ENCODE measurements at places on chromosomes 11 and 22.
A peak's percentile ranks its signal among the peaks of the same experiment; 100 is the strongest.

GRCh38 chr22:23913306-23913660, 19.1 kb downstream of the MIF start:
- DNase-seq = no peak

DNA sequence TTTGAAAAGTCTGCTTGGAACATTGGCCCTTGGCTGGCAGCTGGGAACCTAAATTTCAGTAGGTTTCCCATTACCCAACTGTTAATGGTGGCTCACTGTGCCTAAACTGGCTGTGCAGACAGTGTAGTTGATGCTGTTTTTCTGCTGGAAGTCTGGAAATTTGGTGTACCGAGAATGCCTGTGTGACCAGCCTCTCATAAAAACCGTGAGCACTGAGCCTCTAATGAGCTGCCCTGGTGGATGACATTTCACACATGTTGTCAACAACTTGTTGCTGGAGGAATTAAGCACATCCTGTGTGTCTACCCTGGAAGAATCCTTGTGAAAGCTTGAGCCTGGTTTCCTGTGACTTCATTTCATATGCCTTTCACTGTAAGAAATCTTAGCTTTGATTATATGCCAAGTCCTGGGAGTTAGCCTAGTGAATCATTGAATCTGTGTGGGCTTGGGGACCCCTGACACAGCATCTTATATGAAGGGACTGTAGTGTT, 131.1 kb downstream of the LDLRAD3 start:
- DNase-seq = peak; percentile 75

- DNase-seq = no peak
These were observed 46.7 kb upstream of the CCDC188 start for GRCh38 chr22:20197407-20198030.

DNA sequence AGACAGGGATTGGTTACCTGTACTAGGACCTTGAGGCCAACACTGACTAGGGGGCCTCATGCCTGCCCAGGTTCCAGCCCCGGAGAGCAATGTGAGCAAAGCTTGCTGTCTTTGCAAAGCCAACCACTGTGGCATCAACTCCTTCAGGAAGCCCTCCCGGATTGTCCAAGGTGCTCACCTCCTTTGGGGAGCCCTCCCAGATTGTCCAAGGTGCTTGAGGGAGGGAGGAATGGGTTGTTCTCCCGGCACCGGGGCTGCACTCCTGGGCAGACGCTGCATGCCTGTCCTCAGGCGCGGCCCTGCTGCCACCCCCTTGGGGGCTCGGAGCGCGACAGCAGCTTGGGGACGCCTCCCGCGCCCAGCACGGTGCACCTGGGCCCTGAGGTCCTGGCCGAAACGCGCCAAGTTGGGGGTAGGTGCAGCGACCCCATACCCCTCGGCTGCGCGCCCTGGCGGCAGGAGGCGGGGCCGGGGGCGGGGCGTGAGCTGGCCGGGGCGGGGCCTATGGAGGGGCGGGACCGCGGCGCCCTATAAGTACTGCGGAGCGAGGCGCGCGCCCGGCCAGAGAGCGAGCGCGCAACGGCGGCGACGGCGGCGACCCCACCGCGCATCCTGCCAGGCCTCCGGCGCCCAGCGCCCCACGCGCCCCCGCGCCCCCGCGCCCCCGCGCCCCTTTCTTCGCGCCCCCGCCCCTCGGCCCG, at the start of gene CD81:
TSS of gene CD81 (plus strand) at position 560 of the 701 bp plus-strand sequence. CDS start 240 bp downstream, outside the sequence.
- no peak for DNase-seq

GRCh38 chr11:14357881-14358728, 878 bp downstream of the RRAS2 start:
- DNase-seq = peak; percentile 27

GRCh38 chr11:64140082-64140481, 25.8 kb downstream of the MACROD1 start:
- no peak for DNase-seq

DNA sequence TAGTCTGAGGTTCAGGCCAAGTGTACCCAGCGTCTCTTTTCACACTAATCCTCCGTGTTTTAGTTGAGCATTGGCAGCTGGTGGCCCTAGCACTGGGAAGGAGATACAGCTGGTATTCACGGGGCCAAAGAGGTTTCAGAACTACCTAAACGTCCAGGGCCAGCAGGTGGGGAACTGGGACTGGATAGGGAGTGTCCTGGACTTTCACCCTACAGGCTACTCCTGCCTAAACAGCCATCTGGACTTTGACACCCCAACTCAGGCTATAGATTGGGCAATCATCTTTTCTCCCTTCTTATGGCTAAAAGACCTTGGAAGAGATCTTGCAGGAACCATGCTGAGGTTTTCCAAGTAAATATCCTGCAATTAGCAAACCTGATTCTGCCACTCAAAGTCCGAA, 2.8 kb downstream of the SPON1 start:
- DNase-seq = no peak

- peak; percentile 13 for DNase-seq
These were observed 39.8 kb downstream of the SYN3 start for GRCh38 chr22:33018232-33018864.

DNA sequence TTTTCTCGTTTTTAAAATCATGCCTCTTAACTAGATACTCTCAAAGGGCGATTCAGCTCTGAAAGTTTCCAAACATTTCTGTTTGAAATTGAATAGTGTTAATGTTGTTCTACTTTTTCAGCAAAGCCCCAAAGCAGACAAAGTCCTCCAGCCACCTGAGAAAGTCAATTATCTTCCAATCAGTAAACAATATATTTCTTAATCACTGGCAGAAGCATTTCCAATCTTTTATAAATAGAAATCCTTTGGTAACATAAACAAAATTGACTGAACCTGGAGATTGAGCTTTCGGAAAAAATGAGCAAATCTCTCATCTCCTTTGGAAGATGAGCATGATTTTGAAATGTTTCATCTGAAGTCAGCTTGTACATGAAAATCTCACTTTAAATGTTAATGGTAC, 84.4 kb upstream of the FIBIN start:
- DNase-seq = no peak

All from fibroblast of the conjunctiva (primary cell).